ENCODE measurements at places on chromosomes 6 and 20.

DNA sequence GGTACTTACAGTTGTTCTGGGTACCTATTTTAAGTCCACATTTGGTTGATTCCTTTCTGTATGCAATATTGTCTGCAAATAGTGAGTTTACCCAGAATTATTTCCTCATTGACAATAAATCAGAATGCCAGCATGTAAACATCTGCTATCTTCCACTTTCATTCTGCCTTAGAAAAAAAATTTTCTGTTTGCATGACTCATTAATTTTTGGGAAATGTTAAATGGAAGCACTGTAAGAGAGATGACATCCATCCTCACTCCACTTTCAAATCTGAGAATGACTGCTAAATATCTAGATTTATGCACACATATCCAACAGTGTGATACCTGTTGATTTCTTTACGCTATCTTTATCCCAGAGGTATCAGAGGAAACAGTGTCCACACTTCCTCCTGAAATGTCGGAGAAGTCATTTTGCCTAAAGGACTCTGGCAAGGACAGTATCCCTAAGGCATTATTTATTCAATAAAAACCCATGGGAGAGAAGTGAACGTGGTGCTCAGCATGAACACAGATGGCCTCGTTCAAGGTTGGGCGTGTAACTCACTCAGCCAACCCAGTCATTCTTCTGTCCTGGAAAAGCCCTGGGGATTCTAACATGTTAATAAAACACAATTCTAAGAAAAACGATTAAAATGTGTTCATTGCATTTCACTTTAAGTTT lies 780.9 kb downstream of the QKI start:
- DNase-seq: no peak

GRCh38 chr20:63840405-63840828 lies 9.4 kb upstream of the ZBTB46 start:
- DNase-seq: no peak

- no peak for DNase-seq
These were observed 14.6 kb upstream of the FAXC start for GRCh38 chr6:99364026-99364425.

GRCh38 chr20:53609491-53610445 lies 16.1 kb upstream of the ZNF217 start:
- DNase-seq: peak; percentile 53

- no peak for DNase-seq
These were observed 13.5 kb upstream of the RAB5IF start for GRCh38 chr20:36591854-36592641.

DNA sequence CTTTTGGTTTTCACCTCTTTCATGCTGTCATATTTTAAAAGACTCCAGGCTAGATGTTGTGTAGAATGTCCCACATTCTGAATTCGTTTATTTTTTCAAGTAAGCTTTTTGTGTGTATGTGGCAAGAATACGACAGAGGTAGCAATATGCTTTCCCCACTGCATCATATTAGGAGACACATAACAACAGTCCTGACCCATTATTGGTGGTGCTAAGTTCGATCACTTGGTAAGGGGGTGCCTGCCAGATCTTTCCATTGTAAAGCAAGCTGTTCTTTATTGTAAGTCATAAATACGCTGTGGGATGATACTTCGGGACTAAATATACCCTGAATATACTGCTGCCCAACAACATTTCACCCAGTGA lies 588 bp upstream of the NCOA3 start:
- DNase-seq: no peak

- DNase-seq: no peak
These were observed 74.8 kb upstream of the PLCB4 start for GRCh38 chr20:8994045-8994444.

GRCh38 chr6:19325335-19325789 lies 511.8 kb upstream of the ID4 start:
- no peak for DNase-seq

GRCh38 chr20:32263398-32263954 lies 14.0 kb upstream of the KIF3B start:
- DNase-seq: no peak

DNA sequence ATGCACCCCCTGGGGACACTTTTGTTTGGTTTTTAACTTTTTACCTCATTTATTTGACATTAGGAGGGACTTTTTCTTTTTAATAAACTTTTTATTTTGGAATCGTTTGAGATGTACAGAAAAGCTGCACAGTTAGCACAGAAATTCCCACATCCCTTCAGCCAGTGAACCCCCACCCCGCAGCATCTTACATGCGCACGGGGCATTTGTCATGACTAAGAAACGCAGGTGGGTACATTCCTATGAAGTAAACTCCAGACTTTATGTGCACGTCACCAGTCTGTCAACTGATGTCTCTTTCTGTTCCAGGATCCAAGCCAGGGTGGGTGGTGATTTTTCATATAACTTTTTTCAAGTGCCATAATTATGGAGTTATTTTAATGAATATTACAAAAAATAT lies 4.9 kb upstream of the ZNF831 start:
- DNase-seq: no peak

- DNase-seq: no peak
These were observed 18.7 kb upstream of the HECA start for GRCh38 chr6:139115989-139116758.

DNA sequence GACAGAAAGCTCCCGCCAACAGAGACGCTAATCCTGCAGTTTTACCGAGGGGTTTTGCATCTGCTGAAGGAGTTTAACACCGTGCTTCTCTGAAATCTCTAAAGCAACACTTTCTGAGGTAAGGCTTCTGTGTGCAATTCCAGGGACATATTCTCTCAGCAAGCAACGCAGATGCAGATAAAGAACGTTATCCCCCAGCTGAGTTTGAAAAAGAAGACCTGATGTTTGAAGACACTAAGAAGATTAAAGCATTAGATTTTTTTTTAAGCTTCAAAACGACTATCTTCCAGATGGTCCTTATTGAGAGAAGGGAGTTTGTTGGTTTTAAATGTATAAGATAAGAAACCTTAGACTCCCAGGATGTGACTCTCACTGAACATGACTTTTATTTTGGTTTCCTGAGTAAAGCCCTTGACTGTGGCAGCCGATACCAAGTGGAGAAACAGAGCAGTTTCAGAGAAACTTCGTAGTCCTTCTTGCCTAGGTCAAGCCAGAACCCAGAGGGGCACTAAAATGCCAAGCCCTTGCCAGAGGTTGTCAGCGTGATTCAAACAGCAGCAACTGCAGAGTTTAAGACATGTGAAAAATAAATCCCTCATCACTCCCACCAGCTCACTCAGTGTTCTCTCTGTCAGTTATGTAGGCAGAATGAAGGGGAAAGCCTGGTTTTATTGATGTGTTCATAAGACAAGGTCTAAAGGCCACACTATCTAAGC lies 353.3 kb upstream of the CNR1 start:
- no peak for DNase-seq

GRCh38 chr20:1537731-1538058 lies 19.8 kb downstream of the SIRPD start:
- no peak for DNase-seq

DNA sequence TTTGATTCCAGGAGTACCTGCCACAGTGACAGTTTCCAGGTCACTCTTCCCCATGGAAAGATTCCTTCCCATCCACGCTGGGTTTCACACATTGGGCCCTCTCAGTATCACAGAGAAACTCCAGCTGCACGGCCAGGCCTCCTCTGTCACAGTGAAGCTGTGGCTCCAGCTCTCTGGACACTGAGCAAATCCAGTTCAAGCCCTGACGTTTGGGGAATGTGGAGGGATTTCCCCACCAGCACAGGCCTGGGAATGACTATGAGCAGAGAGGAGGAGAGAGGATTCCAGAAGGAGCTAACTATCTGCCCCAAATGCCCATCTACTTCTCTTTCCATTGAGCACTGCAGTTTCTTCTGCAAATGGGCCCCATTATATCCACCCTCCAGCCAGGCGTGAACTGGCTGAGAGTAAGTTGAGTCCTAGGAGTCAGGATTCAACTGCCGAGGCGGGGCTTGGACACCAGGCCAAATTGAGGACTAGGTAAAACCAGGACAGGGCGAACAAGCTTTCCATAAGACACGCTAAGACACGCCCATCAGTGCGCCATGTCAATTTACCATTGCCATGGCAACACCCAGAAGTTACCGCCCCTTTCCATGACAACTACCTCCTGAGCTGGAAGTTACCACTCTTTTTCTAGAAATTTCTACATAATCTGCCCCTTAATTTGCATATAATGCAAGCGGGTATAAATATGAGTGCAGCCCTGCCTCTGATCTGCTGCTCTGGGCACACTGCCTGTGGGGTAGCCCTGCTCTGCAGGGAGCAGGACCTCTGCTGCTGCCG lies 9.2 kb upstream of the BNIP5 start:
- no peak for DNase-seq

GRCh38 chr6:44381739-44382138 lies 5.8 kb upstream of the CDC5L start:
- no peak for DNase-seq

GRCh38 chr20:38969708-38970107 lies 7.6 kb downstream of the DHX35 start:
- no peak for DNase-seq

- DNase-seq: no peak
These were observed 30.7 kb downstream of the PARD6B start for GRCh38 chr20:50762045-50762422.

GRCh38 chr6:112252571-112253497 lies 1.5 kb downstream of the LAMA4 start:
- DNase-seq: no peak
